Thoracic aorta (tissue), 2 donors: ENCODE measurements at places on chromosomes 7 and 10. TPM values are rescaled to one million over a fixed set of nuclear protein-coding genes. Genes with fewer than 3 reads are reported as not detected.

- DNase-seq: no peak
Observed at GRCh38 chr7:141157138-141157765, 83.4 kb downstream of the TMEM178B start.

DNA sequence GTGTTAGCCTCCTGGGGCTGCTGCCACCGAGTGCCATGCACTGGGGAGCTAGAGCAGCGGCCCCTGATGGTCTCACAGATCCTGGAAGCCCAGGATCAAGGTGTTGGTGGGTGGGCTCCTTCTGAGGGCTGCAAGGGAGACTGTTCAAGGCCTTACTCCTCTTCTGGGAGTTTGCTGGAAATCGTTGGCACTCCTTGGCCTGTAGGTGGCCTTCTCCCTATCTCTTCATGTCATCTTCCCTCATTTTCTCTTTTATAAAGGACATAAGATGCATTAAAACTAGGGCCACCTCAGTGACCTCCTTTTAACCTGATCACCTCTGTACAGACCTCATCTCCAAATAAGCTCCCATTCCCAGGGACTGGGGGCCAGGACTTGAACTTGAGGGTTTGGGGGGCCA, 27.0 kb upstream of the ZNF862 start:
- no peak for DNase-seq

DNA sequence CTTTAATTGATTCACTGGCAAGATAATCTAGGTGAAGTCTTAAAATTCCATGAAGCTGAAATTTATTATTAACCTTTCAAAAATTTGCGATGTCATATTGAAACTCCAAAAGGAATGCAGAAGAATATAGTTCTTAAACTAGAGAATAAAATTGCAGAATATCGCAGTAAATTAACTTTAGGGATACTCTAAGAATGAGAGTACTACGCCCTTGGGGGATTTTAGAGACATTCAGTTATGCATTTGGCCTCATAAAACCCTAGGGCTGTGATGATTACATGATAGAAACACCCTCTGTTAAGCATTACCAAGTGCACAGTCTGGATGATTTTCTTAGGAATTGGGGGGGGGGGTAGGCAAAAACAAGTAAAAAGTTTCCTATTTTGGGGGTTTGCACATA, 3.7 kb downstream of the WNT2 start:
- no peak for DNase-seq

GRCh38 chr10:67622511-67622910, 73.5 kb downstream of the CTNNA3 start:
- no peak for DNase-seq

GRCh38 chr7:31497516-31497915, 16.4 kb upstream of the ITPRID1 start:
- no peak for DNase-seq

MSMB gene
- total RNA-seq: not detected

GRCh38 chr10:63976538-63976937, 455.3 kb downstream of the REEP3 start:
- no peak for DNase-seq

DNA sequence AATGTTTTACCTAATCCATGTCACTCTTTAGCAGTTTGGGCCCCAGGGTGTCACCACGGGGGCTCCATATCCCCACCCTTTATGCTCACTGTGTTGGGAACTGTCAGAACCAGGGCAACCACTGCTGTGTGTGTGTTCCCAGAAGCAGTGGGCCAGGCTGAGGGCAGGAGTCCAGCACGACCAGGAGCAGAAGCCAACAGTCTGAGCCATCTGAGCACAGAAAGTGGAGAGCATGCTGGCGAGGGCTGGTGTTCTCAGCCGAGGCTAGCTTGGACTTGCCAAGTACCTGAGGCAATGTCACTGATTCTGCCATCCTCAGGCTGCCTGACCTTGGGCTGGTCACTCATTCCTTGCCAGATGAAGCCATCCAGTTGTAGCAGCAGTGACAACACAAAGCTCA, 285.0 kb downstream of the BMPER start:
- DNase-seq: no peak

- no peak for DNase-seq
Observed at GRCh38 chr10:127932521-127933270, 25.8 kb downstream of the PTPRE start.

DNA sequence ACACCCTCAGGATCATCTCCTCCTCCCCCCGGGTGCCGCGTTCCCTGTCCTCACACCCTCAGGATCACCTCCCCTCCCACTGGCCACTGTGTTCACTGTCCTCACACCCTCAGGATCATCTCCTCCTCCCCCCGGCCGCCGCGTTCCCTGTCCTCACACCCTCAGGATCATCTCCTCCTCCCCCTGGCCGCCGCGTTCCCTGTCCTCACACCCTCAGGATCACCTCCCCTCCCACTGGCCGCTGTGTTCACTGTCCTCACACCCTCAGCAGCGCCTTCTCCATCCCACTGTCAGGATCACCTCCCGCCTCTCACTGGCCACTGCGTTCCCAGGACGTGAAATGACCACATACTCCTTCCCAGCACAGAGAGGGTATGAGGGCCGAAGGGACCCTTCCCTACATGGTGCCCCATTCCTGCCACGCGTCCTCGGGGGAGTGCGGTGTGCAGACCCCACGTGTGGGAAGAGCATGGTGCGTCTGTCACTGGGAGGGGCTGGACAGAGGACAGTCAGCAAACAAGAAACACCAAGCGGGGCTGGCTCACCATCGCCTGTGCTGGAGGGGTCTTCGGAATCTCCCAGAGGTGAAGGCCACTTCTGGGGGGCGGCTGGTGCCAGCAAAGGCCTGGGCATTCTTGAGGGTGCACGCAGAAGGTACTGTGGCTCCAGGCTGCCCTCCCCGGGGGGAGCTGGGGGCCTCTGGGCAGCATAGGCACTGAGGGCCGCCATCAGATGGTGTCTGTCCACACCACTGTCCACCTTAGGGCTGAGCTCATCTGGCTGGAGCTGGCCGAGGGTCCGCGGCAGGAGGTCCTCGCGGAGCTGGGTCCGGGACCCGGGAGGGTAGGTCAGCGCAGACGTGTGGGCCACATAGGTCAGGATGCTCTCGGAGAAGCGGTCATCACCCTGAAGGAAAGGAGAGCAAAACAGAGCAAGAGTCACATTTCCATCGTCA, 421.0 kb downstream of the PTPRN2 start:
- DNase-seq: no peak

VPS37D gene
- total RNA-seq: 0.92 TPM
